T1000 (cell line): ENCODE measurements at places on chromosomes 1 and 21.
A peak's percentile ranks its signal among the peaks of the same experiment; 100 is the strongest.

DNA sequence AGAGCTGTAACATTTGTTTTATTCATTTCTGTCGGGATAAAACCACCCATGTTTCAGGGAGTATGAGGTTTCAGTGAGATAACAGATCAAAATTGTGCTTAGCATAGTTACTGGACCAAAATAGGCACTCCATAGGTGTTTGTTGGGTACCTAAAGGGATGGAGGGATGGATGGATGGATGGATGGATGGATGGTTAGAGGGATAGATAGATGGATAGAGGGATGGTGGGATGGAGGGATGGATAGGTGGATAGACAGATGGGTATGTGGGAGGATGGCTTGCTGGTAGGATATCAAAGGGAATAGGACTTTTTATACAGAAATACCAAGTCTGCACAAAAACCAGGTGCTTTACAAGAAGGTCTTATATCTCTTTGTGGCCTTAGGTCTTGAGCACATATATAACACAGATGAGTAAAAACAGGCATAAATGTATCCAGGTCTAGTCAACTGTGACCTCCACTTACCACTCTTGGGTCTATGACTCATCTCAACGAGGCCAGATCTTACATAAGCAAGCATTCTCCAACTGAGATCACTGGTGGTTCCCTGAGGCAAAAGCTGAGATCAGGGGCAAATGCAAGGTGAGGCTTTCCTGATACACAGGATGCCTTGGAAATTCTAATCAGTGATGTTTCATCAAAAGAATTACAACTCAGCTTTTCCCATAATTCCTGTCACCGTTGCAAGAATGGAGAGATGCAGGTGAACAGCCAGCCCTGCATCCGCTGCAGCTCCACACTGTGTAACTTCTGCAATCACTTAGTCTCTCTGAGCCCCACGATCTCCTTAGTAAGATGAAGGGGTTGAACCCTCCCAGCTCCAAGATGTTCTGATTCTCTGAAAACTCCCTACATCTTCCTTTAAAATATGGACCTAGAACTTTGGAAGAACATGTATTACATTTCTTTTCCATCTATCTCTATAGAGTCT, 32.0 kb downstream of the PTAFR start:
- peak; percentile 52 for DNase-seq

DNA sequence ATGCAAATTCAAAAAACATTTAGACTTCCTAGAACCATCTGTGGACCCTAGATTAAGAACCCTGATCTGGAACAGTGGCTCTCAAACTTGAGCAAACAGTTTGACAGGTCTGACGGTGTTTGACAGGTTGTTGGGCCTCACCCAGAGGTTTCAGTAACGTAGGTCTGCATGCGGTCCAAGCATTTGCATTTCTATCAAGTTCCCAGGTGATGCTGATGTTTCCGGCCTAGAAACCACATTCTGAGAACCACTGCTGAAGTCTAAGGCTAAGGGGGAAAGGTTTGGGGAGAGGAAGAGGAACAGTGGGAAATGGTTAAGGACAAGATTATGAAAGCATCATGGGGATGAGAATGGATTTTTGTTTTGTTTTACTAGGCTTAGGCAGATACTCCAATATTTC, 48.6 kb downstream of the MDM4 start:
- no peak for DNase-seq

DNA sequence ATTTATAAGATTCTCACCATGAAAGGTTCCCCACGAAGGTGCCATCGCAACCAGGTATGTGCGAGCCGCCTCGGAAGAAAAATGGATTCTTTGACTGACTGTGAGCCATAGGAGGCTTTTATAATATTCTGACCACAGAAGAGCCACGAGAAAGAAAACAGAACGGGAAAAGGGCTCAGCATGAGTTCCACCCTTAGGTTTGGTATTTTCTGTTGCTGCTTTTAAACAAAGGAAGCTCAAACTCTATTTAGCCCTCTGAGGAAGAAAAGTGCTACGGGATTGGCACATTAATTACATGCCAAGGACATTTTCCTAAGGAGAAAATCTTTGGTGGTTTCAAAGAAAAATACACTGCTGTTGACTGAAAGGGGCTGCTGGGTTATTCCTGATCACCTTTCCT, 39.3 kb downstream of the MIS18A start:
- no peak for DNase-seq

GRCh38 chr1:11558276-11558675, 79.3 kb downstream of the DISP3 start:
- no peak for DNase-seq

DNA sequence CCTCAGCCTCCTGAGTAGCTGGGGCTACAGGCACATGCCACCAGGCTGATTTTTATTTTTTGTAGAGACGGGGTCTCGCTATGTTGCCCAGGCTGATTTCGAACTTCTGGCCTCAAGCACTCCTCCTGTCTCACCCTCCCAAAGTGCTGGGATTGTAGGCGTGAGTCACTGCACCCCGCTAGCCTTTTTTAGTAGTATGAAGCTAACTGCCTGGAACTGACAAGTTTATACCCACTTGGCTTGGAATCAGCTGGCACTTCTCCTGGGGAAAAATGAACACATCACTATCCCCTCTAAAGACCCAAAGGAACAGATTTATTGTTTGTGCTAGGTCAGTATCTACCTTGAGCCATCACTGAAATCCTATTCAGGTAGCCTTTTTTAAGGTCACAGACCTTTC, 19.0 kb downstream of the TMEM63A start:
- no peak for DNase-seq

DNA sequence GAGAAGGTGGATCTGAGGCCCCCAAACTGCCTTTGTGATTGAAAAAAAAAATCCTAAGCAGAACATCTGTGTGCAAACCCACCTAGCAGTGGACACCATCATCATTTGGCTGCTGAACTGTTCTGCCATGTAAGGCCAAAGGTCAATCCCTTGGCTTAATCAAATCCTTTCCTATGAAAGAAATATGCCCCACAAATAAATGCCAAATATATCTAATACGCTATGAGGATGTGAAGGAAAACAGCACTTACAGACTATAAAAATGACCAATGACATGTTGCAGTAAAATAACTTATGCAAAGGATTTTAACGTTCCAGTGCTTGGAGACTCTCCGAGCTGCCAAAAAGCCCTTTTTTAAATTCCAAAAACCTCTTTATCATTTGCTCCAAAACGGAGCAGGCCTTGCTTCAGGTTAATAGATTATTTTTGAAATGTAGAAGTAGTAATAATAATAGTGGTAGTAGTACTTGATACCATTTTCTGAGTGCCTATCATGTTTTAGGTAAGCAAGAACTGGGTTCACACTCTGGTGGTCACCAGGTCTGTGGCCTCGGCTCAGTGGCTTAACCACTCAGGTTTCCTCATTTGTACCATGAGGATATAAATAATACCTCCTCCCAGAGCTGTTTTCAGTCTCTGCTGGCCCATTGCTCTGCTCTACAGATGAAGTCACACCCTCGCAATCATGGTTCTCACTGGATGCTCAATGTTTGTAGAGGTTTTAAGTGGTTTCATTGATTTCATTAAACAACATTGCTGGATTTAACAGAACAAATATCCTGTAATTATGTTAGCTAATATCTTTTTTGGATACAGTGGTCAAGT, 47.9 kb upstream of the EDEM3 start:
- no peak for DNase-seq

DNA sequence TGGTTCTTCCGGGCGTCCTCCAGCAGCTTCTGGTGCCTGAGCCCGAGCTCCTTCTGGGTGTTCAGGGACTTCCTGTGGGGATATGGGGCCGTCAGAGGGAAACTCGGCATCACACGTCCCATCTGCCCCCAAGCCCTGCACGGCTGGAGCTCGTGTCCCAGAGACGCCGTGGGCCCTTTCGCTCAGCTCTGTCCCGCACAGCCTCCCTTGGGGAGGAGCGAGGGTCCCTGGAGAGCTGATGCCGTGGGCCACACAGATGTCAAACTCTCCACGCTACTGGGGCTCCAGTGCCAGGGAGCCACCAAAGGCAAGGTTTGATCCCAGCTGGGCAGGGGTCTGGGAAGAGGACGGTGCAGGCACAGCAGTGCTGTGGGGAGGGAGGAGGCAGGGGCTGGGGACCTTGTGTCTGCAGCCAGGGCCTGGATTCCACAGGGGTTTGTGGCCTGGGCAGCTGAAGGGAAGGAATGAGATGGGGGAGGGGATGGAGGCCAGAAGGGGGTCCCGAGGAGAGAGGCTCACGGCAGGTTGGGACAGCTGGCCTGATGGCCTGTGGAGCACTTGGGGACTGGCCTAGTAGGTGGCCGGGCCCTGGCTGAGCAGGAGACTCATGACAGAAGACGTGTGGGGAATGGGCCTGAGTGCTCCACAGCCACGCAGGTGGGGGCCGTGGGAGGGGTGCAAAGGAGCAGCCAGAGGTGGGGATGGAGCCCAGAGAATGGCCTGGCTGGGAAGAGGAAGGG, 30.4 kb downstream of the CFAP74 start:
- DNase-seq = no peak

DNA sequence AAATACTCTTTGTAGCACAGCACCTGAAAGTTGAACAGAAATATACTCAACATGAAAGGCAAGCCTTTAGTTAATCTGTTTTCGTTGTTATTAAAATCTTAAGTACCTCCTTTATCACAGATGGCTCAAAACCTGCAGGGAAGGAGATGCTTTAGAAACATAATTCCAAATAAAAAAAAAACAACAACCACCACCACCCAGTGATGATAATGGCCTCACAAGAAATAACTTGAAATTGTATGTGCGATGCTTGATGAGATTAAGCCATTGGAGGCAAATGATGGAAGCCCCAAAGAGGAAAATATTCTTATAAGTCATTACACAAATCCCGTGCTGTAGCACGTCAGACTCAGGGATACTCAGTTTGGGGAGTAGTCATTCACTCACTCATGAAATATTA, 24.9 kb upstream of the ZBTB40 start:
- DNase-seq = no peak

DNA sequence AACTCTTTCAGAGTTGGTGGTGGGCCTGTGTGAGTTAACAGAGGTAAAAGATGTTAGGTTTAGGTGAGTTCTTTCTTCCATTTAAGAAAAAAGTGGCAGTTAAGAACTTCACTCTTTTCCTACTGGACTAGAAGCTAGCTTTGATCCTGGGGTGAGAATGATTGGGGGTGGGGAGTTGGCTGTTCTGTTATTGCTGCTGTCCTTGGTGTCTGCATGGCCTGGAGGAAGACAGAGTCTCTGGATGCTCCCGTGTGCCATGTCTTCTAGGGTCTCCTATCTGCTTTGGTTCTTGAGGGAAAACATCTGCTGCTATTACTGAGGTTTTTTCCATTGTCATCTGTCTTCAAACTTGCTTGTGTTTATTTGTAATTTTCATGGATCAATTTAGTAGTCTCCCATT, 275.7 kb downstream of the HLX start:
- DNase-seq = no peak

DNA sequence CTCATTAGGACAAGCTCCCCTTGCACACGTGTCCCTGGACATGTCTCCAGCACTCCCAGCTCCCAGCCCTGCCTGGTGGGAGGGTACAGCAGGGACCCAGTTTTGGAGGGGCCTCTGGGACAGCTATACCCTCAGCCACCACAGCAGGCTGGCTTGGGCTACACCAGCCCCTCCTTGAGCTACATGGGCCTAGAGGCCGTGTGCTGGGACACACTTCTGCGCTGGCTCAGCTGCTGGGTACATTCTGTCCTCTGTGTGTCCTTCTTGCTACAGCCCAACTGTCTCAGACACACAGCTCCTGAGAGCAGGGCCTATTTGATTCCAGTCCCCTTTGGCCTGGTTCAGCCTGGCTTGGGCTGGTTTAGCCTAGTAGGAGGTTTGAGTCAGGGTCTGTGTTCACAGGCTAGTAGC, 26.7 kb downstream of the DMAP1 start:
- no peak for DNase-seq

GRCh38 chr21:41570791-41571355, 62.9 kb upstream of the TMPRSS2 start:
- no peak for DNase-seq

- DNase-seq = no peak
These were observed 319.4 kb upstream of the ST6GALNAC5 start for GRCh38 chr1:76547916-76548315.
